CD8-positive, alpha-beta memory T cell (primary cell): ENCODE measurements at places on chromosomes 1 and 21. TPM values are rescaled to one million over a fixed set of nuclear protein-coding genes. Genes with fewer than 3 reads are reported as not detected.

DNA sequence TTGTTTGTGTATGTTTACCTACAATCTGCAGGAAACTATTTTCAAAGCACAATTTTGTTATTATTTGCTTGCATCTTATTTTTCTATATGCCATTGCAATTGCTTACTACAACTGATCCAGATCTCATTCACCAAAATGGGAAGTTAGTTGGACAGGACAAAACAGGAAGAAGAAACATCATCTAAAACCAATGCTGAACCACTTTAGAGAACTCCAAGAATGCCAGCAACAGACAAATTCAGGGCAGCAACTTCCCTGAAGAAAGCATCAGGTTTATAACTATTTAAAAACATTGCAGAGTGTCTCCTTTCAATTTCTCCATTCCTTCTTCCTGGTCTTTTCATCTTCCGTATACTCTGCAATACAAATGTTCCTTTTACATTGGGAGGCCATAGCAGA lies 82.4 kb upstream of the SMYD2 start:
- no peak for DNase-seq

- DNase-seq = no peak
Observed at GRCh38 chr1:3168678-3169077, 99.7 kb downstream of the PRDM16 start.

The AIM2 gene
- 41.1 TPM for total RNA-seq

DNA sequence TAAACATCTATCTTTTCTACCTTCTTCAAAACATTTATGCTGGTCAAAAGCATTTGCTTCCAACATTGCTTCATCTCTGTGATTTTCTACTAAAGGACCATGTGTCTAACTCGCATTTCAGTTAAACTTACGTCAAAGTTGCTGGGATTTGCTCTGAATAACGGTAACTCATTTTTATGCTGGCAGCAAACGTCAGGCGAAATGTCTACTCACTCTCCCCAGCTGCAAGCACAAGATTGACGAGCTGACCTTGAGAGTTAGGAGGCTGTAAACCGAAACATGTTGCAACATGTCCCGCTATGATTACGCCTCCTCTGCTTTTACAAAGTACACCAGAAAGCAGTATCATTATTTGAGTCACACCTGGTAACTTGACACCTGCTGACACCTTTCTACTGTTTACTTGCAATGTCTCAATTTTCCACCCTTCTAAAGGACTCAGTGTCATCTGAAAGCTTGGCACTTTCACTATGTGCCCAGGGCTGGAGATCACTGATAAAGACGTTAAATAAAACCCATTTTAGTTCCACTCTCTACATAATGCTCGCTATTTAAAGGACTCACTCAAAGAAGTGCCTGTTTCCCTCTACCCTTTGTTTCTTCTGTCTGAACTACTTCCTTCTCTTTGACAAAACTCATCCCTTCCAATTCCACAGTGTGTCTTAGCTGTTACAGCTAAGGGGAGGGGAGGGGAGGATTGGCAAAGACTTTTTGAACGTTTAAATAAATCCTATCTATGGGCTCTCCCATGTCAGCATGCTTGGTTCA lies 111.9 kb downstream of the PTPN14 start:
- DNase-seq = no peak

- no peak for DNase-seq
Observed at GRCh38 chr1:30837653-30838052, 70.9 kb downstream of the SDC3 start.

GRCh38 chr1:229645324-229645993 lies 19.4 kb downstream of the URB2 start:
- DNase-seq = no peak

The NTPCR gene
- total RNA-seq = 29.0 TPM

- no peak for DNase-seq
Observed at GRCh38 chr1:232162001-232162400, 467.9 kb downstream of the SIPA1L2 start.

GRCh38 chr1:96313216-96313615 lies 408.4 kb upstream of the PTBP2 start:
- no peak for DNase-seq

DNA sequence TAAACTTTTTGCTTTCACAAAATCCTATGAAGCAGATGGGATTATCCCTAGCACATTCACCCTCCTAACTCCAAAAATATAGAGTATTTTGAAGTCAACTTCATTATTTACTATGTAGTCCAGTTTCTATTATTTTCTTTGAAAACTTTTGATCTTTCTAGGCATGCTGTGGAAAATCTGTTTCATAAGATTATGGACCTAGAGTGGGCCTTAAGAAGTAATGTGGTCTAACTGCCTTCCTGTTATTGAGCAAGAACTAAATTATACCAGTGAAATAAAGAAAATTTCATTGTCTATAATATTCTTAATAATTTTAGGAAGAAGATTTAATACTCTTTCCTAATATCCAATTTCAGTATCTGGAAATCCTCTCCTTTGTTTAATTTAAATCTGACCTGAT lies 58.1 kb downstream of the PRKACB start:
- DNase-seq = no peak

The TDRD5 gene
- total RNA-seq = not detected

The TMPRSS15 gene
- not detected for total RNA-seq

The PPFIA4 gene
- total RNA-seq = 1.5 TPM

DNA sequence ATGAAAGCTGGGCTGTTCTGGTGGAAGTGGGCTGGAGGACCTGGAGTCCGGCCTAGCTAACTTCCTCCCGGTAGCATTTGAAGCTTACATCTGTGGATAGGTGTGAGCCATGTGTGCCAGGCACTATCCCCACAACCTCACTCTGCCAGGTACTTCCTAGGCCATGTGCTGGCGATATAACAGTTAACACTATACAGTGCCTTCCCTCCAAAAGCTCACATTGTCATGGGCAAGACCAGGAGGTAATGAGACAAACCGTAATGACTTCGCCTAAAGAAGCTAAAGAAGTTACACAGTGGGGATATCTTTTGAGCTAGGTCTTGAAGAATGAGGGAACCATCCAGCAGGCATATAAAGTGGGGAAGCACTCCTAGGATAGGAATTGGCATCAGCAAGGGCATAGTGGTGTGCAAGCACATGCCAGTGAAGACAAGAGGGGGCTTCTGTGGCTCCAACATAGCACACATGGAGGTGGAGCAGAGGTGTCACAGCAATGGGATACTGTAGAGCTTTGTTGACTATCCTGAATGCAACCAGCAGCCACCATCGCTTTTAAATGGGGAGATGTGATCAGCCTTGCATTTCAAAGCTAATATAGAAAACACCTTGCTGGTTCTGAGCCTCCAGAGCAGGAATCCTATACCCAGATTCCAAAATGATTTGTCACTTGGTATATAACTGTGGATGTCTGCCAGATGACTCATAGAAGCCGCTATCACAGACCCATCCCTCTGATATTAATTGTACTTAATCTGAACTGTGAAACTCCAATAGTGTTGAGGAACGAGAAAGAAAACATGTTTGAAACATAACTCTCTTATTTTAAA lies 466.3 kb downstream of the LMO4 start:
- DNase-seq = no peak

The CD1E gene
- total RNA-seq = not detected

- no peak for DNase-seq
Observed at GRCh38 chr1:182977480-182977879, 24.5 kb upstream of the SHCBP1L start.

The DNASE2B gene
- total RNA-seq = not detected

The AMY2A gene
- total RNA-seq = not detected
